Fibroblast of mammary gland (primary cell): ENCODE measurements at places on chromosomes 6 and 20.

DNA sequence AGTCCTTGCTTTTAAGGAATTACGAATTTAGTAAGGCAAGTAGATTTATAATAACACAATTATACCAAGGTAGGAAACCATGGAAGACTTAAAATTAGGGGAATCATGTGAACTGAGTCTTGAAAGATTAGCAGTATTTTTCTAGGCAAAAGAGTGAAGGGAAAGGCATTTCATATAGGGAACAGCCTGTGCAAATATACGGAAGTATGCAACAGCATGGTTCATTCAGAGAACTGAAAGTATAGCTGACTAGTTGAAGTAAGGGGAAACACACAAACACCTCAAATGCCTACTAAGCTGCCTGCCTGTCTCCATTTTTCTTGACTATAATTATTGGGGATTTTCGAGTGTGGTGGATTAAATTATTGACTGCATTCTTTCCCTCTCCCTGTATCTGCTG lies 39.0 kb upstream of the ECHDC1 start:
- no peak for DNase-seq

DNA sequence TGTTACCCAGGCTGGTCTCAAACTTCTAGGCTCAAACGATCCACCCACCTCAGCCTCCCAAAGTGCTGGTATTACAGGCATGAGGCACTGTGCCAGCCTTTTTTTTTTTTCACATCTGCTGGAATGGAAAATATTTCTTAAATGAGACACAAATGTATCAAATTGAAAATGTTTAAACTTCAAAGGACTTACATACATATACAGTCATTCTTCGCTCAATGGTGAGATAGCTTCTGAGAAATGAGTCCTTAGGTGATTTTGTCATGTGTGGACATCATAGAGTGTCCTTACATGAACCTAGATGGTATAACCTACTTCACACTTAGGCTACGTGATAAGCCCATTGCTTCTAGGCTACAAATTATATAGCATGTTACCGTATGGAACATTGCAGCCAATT lies 43.1 kb downstream of the MICA start:
- DNase-seq = peak; percentile 14

DNA sequence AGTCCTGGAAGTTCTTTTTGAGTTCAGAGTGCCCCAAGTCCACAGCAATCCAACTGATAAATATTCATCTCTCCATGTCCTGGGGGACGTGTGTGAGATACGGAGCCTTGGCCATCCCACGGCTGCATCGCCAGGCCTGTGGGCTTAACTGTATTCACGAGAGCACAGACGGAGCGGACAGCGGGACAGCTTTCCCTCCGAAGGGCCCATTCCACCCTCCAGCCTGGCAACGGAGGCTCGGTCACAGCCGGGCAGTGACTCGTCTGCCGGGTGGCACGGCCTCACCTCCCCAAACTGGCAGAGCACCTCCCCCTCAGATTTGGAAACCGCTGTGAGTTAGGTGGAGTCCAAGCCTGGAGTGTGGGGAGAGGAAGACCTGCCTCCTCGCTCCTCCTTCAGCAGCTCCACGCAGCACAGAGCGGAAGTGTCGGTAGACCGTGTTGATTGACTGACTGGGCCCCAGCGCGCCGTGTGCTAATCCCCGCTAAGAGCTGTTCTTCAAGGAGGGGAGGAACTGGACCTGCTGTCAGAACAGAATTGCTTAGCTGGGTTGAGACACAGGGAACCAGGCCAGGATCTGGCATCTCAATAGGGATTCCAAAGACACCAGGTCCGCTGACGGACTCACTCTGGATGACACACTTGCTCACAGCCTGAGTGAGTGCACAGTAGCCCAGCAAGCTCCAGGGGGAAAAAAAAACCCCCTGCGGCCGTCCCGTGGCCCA lies 10.9 kb downstream of the FOXF2 start:
- no peak for DNase-seq

DNA sequence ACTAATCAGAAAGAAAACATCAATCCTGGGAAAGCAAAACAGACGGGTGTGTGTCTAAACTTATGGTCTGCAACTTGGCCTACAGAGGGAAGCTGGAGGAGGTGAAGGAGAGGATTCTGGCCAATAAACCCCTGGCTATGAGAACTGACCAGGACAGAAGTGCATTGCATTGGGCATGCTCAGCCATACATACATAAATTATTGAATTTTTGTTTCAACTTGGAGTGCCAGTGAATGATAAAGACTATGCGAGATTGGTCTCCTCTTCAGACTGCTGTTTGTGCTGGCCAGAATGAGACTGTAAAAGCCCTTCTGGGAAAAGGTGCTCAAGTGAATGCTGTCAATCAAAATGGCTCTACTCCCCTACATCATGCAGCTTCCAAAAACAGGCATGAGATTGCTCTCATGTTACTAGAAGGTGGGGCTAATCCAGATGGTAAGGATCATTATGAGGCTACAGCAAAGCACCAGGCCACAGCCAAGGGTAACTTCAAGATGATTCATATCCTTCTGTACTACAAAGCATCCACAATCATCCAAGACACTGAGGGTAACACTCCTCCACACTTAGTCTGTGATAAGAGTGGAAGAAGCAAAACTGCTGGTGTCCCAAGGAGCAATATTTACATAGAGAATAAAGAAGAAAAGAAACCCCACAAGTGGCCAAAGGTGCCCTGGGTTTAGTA lies 17.4 kb downstream of the ADNP start:
- peak; percentile 88 for DNase-seq

DNA sequence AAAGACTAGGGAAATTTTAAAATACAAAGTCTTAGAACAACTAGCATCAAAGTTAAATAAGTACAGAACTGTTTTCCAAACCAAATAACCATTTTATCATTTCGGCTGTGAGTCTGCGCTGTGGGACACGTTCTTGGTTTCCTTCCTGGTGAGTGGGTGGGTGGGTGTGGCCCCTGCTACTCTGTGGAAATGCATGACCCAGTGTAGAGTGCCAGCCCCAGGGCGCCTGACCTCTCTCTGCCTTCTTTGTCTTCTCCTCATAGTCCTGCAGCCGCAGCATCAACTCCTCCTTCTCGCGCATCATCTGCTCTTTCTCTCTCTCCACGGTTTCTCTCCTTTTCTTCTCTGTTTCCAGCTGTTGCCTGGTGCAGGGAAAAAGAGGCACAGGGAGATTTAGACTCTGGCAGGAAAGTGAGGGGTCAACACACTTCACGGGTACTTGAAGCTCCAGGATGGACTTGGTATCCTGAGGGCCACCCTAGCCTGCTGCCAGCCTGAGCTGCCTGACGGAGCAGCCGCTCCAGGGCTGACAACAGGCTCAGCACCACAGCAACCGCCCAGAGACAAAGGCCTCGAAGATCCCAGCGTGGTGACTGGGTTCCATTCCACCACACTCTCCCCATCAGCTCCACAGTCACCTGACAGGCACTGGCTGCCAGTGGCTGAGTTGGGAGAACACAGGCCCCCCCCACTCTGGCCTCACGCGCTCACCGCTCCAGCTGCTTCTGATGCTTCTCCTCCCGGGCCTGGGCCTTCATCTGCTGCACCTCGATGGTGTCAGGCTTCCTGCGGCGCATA lies 48.4 kb downstream of the EZR start:
- no peak for DNase-seq

DNA sequence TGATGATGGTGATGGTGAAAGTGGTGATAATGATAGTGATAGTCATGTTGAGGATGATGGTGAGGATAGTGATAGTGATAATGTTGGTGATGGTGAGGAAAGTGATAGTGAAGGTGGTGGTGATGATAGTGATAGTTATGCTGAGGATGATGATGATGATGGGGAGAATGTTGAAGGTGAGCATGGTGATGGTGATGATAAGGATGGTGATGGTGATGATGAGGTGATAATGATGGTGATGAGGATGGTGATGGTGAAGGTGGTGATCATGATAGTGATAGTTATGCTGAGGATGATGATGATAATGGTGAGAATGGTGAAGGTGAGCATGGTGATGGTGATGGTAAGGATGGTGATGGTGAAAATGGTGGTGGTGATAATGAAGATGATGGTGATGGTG lies 64.9 kb upstream of the ZNF337 start:
- no peak for DNase-seq

DNA sequence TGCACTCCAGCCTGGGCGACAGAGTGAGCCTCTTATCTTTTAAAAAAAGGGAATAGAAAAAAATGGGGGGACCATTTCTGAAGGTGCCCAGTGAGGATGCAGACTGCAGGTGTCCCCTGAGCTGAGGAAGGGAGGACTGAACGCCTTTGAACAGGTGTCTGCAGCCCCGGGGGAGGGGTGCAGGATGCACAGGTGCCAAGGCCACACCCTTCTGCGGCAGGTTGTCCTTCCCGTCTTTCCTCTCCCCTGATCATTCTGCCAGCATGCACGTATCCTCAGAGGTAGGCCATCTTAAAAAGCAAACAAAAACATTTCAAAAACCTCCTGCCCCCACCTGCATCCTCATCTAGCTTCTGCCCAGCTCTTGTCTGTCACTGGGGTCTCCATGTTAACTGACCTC lies 101.3 kb downstream of the MTHFD1L start:
- no peak for DNase-seq

DNA sequence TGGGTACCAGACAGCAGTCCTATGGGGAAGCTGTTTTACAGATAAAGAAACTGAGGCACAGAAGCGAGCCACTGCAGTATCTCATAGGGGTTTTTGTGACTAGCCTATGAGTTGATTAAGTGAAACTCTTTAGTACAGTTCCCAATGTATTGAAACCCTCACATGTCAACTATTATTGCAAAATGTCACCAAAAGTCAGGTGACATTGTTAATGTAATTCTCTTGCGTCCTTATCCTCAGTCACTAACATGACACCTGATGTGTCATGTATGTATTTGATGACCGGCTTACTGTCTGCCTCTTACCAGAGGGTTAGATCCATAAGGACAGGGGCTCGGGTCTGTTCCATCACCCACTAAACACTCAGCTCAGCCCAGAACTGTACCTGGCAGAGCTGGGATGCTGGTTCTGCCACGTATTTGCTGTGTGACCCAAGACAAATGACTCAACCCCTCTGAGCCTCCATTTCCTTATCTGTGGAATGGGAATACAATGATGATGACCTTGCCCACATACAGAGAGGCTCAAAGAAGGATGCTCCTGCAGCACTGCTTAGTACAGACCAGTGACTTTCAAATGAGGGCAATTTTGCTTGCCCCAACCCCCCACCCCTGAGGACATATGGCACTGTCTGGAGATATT lies 32.9 kb downstream of the PREX1 start:
- no peak for DNase-seq

GRCh38 chr6:85449818-85450759 lies at the start of gene NT5E:
Gene NT5E, plus strand, starts transcription at chr6:85450083. Its CDS starts 57 bp downstream, at chr6:85450140.
- peak; percentile 75 for DNase-seq

DNA sequence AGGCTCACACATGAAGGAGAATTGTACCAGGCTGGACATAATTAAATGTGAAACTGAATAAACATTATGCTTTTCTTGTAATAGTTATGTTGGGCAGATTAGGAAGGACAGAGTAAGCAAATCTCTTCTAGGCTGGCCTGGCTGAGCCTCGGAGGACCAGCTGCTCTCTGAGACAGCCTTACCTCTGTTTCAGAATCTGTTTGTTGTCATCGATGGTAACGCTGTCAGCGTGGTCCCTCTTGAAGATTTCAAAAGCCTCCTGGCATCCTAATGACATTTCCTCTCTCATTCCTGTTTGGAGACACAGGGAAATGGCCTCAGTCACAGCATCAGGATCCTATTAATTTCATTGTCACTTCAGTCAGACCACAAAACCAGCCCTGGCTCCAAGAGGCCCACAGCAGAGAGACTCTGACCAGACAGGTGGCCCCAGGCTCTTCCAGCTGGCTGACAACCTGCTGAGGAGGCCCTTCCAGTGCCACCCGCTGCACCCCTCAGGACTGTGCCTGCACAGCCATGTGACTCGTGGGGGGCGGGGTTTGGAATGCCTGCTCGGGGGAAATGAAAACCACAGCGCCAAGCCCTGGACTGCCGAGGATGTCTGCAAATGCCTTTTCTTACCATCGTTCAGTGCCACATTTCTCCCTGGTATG lies 108.5 kb upstream of the KCNK16 start:
- no peak for DNase-seq

DNA sequence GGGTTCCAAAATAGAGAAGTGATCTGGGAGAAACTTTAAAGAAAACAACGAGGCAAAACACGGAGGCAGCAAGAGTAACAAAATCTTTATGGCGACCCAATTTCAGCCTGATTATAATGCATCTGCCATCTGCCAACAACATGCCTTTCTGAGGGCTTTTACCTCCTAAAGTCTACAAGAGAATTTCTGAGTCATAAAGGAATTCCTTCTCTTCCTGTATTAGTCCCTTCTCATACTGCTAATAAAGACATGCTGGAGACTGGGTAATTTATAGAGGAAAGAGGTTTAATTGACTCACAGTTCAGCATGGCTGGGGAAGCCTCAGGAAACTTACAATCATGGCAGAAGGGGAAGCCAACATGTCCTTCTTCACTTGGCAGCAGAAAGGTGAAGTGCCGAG lies 226.6 kb downstream of the HACE1 start:
- peak; percentile 22 for DNase-seq

DNA sequence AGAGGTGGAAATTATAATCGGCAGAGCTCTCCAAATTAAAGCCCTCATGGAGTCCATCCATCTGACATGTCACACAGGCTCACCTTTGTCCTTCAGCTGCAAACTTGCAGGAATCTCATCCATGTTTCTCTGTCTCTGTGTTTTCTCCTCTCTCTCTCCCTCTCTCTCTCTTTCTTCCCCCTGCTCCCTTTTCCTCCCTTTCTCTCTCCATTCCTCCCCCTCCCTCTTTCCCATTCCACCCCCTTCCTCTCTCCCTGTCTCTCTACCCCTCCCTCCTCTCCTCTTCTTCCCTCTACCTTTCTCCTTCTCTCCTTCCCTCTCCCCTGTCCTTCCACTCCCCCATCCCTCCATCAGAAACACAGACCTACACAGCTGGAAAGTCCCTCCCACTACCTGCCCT lies 6.8 kb downstream of the NCR2 start:
- no peak for DNase-seq
